A549 treated with Mapracorat at 1 μM for 4 hours (cell line): ENCODE measurements at places on chromosomes 4 and X. TPM values are rescaled to one million over a fixed set of nuclear protein-coding genes. Genes with fewer than 3 reads are reported as not detected.

Gene SYN1
- total RNA-seq = 0.15 to 0.36 TPM (median 0.22 TPM) in 5 replicates

Gene PLP1
- not detected in 5 replicates for total RNA-seq

Gene MTTP
- total RNA-seq = not detected in 5 replicates

Gene YY2
- total RNA-seq = 1.9 to 2.7 TPM (median 2.5 TPM) in 5 replicates

Gene NAP1L5
- total RNA-seq = 1.8 to 2.7 TPM (median 2.4 TPM) in 5 replicates

Gene ARAP2
- 0.26 to 1.0 TPM (median 0.43 TPM) in 5 replicates for total RNA-seq

Gene TEX13C
- total RNA-seq = not detected in 5 replicates

Gene TNIP3
- 0.12 to 0.56 TPM (median 0.44 TPM) in 5 replicates for total RNA-seq

Gene CXCL5
- total RNA-seq = 31.9 to 38.4 TPM (median 35.3 TPM) in 5 replicates

Gene KLKB1
- not detected in 5 replicates for total RNA-seq

Gene PROM1
- 0.28 to 0.59 TPM (median 0.37 TPM) in 5 replicates for total RNA-seq

Gene SLC6A14
- total RNA-seq = not detected in 5 replicates

Gene IL2RG
- total RNA-seq = 0.11 to 0.30 TPM (median 0.23 TPM) in 4 of 5 replicates, not detected in the other

Gene BEX1
- total RNA-seq = not detected in 5 replicates

Gene FRMD7
- total RNA-seq = not detected in 5 replicates

Gene HPGDS
- not detected in 5 replicates for total RNA-seq

Gene MAGEB4
- total RNA-seq = not detected in 5 replicates

Gene IL2
- total RNA-seq = not detected in 5 replicates
